ENCODE measurements at places on chromosomes 2 and 18. TPM values are rescaled to one million over a fixed set of nuclear protein-coding genes. Genes with fewer than 3 reads are reported as not detected.

Gene LRRC30
- not detected for polyA plus RNA-seq

Gene CCL20
- polyA plus RNA-seq = 0.16 TPM

Gene RESP18
- polyA plus RNA-seq = not detected

Gene ZFAND2B
- 52.0 TPM for polyA plus RNA-seq
